ENCODE measurements at places on chromosomes 1 and 21.
A peak's percentile ranks its signal among the peaks of the same experiment; 100 is the strongest.

- no peak for DNase-seq
Measured at GRCh38 chr1:159987186-159987585, 33.1 kb upstream of the SLAMF9 start.

GRCh38 chr1:229221106-229222019 lies 49.5 kb upstream of the RAB4A start:
- no peak for DNase-seq

DNA sequence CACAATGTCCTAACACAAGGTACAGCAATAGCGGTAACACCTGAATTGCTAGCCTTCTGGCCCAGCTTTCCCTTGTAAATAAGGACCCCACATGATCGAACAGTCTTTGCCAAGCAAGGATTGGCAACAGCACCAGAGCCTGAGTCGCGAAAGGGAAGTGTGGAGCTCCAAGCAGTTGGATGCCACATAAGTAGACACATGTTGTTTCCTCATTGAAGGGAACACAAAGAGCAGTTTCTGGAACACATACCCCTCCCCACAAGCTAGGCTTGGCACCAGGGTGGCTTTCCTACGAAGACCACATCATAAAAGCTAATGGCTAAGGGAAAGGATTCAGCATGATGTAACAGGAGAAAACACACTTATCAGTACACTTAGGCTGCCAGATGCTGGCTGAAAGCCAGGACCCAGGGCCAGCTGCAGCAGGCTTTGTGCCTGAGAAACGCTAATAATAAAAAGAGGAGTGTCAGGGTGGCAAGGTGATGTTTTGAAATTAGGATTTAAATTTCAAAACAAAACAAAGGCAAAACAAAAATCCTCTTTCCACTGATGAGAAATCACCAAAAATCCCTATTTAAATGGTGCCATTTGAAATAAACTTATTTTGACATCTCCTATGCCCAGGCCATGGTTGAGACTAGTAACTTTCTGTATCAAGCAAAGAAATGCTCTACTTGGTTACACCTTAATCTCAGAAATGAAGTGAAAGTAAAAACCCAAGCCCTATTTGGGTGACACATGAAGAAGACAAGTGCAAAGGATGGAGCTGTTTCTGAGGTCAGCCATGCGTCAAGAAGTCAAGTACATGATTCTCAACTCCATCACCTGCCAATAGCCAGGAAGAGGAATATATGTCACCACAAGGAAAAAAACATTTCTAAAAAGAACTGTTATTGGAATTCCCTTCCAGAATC lies 11.9 kb upstream of the CPLANE2 start:
- no peak for DNase-seq

DNA sequence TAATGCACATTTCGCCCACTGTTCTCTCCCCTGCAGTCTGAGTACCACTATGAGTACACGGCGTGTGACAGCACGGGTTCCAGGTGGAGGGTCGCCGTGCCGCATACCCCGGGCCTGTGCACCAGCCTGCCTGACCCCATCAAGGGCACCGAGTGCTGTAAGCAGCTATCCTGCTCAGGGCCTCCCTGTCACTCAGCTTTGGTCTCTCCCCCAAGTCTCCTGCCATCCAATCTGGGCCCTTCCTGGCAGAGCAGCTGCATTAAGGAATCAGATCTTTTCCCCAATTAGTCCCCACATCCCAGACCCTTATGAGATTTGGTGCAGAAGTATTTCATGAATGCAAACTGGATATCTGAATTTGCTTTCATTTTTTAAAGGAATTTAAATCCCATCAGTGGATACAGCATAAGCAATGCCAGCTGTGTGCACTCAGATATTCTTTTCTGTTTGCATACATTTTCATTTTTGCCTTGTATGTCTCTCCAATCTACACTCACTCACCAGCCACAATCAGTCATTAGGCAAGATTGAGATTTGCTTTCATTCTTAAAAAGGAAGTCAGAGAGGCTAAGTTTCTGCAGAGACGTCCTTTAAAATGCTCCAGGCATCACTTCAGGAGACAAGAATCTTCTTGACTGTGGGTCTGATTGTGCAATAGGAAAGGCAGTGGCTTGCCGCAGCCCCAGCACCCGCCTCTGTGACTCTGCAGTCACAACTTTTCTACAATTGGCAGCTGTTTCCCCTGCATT lies 48.1 kb downstream of the ELAPOR1 start:
- DNase-seq: peak; percentile 83

DNA sequence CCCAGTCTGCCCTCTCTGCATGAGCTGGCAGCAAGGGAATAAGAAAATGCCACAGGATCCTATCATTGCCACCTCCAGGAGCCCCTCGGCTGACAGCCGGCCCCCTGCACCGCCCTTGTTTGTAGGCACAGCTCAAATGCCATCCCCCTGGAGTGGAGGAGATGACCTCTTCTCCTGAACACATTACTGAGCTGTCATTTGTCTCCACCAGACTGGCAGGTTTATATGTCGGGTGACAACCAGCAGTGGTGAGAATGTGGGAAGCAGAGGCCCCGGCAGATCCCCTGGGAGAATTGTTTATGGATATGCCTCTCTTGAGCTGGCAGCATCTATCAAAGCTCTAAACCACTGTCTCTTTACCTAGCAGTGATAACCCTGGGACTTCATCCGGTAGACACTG lies 135.4 kb upstream of the FMN2 start:
- DNase-seq: no peak

DNA sequence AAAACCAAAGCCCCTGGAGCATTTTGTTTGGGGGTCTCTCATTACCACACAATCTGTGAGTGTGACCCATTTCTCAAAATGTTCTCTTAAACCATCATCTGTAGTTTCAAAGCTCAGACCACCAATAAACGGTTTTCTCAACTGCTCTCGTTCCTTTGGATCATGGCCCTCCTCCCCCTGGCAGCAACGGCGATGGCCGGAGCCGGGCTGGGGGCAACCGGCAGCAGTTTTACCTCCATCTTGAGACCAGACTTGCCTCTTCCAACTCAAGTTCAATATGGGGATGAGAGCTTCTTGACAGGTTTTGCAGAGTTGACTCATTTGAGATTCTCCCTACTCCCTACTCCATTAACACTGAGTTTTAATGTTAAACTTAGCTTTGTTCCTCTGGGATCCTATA lies 29.7 kb downstream of the LRRC42 start:
- DNase-seq: no peak

GRCh38 chr1:8004113-8004802 lies 21.9 kb downstream of the ERRFI1 start:
- DNase-seq: no peak

DNA sequence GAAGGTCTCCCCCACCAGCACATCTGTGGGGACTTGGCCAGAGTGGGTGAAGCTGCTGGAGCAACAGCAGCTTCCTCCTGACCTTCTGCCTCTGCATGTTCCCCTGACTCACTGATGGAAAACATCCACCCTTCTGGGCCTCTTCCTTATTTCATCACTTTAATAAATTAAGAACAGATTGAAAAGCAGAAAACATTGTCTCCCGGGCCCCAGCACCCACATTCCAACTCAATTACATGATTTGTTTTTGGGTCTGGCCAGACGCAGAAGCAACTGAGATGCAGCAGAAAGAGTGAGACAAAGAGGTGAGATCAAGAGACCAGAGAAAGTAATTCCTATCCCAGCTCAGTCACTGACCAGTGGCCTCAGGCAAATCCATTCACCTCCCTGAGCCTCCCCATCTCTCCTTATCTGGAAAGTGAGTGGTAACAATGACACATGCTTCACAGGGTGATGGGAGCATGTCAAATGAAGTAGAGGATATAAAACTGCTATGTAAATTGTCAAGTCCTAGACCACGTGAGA lies 157.1 kb downstream of the ELAVL4 start:
- DNase-seq: no peak

GRCh38 chr1:109671067-109671466 lies 3.2 kb downstream of the GSTM2 start:
- no peak for DNase-seq

GRCh38 chr1:200893411-200893901 lies 1.2 kb upstream of the INAVA start:
- no peak for DNase-seq

DNA sequence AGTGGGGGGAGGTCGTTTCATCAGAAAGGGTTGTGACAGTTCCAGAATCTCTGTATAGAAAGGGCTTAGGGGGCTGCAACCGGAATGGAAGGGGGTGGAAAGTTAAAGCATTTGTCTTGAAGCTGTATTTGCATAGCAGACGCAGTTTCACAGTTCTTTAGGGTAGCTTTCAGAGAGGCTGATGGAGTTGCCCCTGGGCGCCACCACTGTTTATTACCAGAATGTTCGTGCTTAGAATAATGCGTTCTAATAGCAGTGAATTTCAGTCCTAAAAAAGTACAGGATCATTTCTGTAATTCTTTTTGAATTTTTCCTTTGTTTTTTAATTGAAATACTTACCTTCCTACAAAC lies 1.3 kb downstream of the EXO1 start:
- DNase-seq: no peak

GRCh38 chr1:19765623-19766022 lies 34.1 kb downstream of the TMCO4 start:
- DNase-seq: no peak

- no peak for DNase-seq
Measured at GRCh38 chr1:194658090-194658439, 1471.7 kb upstream of the B3GALT2 start.

GRCh38 chr1:6459850-6460265 lies 6.1 kb downstream of the TNFRSF25 start:
- DNase-seq: peak; percentile 53

- no peak for DNase-seq
Measured at GRCh38 chr1:207069061-207069460, 16.0 kb downstream of the PFKFB2 start.

DNA sequence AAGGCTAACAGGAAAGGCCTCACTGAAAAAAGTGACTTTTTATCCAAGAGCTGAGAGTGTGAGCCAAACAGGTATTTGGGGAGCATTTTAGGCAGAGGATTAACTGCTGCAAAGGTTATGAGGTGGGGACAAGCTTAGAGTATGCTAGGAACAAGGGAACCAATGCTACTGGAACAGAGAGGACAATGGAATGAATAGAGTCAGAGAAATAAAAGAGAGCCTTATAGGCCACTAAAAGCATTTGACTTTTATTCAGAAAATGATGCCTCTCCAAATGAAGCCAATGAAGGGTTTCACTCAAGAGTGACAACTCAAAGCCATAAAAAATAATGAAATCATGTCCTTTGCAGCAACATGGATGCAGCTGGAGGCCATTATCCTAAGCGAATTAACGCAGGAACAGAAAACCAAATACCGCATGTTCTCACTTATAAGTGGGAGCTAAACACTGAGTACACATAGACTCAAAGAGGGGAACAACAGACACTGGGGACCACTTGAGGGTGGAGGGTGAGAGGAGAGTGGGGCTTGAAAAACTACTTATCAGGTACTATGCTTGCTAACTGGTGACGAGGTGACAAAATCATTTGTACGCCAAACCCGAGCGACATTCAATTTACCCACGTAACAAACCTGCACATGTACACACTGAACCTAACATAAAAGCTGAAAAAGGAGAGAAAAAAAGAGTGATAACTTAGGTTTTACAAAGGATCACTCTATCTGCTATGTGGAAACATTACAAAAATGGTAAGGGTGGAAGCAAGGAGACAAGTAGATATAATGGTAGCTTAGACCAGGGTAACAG lies 11.1 kb downstream of the PTP4A2 start:
- no peak for DNase-seq

GRCh38 chr1:5053744-5054143 lies 399.3 kb downstream of the AJAP1 start:
- no peak for DNase-seq

DNA sequence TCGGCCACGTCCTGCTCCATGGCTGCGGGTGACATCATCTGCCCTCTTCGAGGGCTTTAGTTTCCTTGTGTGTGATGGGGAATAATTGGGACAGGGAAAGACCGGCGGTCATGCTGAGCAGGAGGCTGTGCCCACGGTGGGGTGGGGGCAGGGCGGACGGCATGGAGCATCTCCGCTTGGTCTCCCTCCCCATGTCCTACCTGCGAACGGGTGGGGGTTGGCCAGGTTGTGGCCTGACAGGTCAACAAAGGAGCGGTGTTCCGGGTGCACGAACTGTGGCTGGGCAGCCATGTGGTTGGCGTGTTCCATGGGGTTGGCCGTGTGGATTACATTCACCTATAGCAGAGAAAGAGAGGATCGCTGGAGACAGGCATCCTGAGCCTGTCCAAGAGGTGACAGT lies 80.0 kb downstream of the PIK3CD start:
- no peak for DNase-seq

GRCh38 chr1:151479462-151479861 lies 20.2 kb upstream of the POGZ start:
- DNase-seq: no peak

DNA sequence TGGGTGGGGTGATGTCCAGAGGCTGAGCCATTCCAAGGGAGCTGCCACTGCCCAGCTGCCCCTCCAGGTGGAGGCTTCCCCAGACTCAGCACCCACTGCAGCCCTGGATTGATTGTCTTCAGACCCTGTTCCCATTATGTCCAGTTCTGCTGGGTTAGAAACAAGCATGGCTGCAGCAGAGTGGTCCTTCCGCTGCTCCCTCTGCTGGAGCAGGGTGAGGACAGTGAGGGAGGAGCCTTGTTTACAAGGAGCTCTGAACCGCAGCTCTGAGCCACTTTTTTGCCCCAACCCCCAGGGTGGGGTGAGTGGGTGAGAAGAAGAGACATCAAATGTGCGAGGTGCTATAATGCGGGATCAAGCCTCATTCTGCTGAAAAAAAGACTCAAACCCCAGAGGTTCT lies 2.3 kb downstream of the TNNT2 start:
- no peak for DNase-seq

- no peak for DNase-seq
Measured at GRCh38 chr21:29343519-29343918, 44.8 kb downstream of the BACH1 start.

DNA sequence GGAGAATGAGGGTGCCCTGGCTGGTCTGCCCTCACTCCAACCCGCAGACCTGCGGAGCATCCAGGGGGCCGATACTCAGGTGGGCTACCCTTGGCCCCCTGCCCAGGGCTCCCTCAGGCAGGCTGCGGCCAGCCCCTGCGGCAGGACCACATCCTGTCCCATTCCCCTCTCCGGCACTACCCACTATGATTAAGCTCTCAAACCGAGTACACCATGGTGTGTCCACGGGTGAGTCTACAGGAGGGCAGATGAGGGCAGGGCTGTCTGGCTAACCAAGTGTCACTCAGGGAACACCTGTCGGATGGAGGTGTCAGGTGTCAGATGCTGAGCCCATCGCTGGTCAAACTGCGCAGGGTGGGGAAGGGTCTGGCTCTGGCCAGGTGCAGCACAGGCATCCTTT lies 47.2 kb downstream of the SLC66A1 start:
- DNase-seq: no peak
